RWPE1 (cell line): ENCODE measurements at places on chromosomes 4 and X.

GRCh38 chrX:102604327-102604726 lies 5.0 kb downstream of the ARMCX5 start:
- DNase-seq, result no peak

DNA sequence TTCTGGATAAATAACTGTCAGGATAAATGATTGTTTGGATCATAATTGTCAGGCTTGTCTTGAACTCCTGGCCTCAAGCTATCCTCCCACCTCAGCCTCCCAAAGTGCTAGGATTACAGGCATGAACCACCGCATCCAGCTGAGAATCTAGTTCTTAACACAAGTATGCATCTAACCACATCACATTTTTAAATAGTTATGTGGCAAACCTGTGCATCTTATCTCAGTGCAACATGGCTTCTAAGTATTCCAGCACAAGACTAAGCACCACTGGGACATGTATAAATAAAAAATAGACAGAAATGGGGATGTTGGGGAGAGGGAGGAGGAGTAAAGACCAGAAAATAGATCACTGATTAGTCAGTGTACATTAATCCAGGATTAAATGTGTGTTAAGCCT lies 74.7 kb upstream of the TBL1X start:
- DNase-seq, result no peak

GRCh38 chr4:171430495-171430894 lies 382.7 kb upstream of the GALNTL6 start:
- no peak for DNase-seq

DNA sequence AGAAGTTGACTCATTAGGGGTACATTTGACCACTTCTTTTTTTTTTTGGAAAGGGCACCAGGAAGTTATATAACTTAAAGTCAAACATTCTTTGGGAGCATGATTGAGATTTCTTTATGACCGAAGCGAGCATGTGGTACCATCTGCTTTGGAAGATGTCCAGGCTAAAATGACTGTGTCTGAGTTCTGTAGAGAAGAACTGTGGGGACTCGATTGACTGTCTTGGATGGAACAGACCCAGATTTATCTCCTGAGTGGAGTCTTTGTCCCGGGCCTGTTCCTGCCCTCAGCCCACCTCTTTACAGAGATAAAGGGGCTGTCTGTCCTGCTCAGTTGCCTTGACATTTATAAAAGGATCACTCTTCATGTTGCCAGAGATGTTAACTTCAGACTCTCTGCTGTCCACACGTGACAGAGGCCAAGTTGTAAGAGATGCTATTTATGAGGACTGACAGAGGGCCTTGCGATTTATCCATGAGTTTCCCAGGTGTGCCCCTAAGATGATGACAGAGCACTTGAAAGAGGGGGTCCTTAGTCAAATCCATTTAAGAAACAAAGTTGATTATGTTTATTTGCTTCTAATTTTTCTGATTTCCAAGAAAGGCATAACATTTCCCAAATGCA lies 16.8 kb downstream of the SMIM20 start:
- no peak for DNase-seq

DNA sequence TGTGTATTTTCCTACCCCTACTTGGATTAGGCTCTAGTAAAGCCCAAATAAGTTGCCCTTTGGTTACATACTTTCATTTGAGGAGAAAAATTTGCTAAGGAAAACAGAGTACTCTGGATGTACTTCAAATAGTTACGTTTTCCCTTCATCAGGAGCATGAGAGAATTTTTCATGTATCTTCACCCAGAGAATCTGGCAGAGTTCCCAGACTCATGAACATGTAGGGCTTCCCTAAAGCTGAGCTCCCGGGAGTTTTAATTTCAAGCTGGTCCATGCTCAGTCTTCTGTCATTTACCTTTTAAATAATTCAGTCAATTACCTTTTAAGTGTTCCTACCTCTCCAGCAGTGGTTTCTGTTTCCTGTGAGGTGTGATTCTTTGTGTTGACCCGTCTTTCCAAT lies 367.5 kb upstream of the GRID2 start:
- DNase-seq, result no peak

GRCh38 chrX:46922611-46923010 lies 10.4 kb downstream of the JADE3 start:
- DNase-seq, result no peak

DNA sequence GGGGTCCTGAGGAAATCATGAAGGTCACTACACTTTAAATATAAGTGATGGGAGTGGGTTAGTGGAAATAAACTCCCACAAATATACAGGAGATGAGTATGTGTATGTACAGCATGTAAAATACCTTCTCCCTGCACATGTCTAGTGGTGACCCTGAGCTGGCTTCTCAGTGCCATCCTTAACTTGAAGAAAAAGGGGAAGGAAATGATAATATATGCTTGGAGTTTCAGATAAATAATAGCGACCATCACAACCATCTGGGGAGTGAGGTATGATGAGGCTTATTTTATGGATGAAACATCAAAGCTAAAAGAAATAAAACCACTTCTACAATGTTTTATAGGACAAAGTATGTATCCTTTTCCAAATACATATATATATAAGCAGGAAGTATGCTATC lies 41.0 kb upstream of the SORBS2 start:
- no peak for DNase-seq
